ENCODE measurements at places on chromosomes 3 and 15.

- no peak for DNase-seq
Measured at GRCh38 chr3:30526031-30526430, 80.4 kb upstream of the TGFBR2 start.

GRCh38 chr15:70587896-70588567, 175.3 kb downstream of the UACA start:
- DNase-seq: no peak

- DNase-seq: no peak
Measured at GRCh38 chr3:196636369-196637349, 2.8 kb upstream of the NRROS start.

- no peak for DNase-seq
Measured at GRCh38 chr15:42137461-42138261, 18.8 kb downstream of the PLA2G4F start.

- DNase-seq: no peak
Measured at GRCh38 chr3:186021673-186022362, 84.0 kb upstream of the TRA2B start.

DNA sequence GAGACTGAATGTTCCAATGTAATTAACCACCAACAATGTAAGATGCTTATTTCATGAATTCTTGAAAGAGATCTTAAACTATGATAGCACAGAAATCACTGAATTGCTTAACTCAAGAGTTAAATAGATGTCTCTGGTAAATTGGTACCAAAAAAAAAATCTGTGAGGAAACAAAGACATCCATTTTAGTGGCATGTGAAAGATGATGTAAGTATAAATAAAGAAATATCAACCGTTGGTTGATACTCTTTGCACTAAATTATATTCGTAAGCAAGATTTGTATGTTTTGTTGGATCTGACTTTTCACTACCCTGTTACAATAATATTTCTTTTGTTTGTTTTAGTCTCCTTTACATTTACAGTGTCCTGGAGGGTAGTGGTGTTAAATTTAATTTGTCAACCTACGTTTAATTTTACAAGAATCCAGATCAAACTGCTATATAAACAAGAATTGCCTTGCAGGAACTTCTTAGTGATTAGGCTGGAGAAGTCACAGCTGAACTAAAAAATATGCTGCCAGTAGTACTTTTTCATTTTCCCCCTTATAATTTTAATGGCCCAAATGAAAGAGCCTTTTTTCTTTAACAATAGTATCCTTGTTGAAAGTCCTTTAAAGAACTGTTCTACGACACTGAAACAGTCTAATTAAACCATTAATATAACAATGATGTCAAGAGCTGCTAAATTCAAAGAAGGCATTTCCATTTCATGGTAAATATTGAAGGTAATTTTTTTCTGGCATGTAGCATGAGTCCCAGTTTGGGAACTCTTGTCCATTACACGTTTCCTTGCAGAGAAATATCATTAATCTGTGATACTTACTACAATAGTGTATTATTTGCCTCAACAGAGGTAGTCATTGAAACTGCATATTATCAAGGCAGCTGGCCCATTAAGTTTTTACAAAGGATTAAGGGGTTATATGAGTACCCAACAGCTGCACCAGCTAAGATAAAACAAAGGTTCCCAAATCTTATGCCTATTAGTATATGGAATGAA, 109.6 kb upstream of the PHLDB2 start:
- no peak for DNase-seq

DNA sequence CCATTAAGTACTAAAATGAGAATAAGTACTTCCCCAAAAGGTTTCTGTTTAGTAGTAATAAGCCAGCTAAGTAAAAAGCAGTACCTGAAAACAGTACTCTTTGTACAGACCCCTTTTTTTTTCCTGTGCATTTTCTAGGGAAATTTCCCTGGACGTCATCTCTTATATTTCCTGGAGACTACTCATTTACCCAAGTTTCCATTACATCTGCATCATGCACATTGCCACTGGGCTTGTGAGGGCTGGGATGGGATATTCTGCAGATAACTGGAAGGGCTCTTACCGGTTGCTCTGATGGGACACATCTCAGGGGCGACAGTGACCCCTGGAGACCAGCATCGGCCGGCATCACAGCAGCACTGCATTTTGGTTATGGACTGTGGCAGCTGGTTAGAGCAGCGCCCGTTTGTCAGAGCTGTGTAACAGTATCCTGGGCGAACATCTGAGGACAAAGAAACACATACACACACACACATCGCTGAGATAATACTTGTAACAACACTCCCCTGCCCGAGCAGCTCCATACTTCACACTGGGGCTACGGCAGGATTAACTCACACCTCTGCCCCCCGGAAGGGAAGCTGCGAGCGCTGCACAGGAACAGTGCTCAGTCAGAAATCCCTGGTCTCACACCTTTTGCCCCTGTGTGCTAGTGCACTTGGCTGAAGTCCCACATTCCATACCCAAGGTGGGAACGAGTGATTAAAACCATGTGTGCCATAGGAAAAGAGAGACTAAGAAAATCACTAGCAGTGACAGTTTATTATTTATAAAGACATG, 124.9 kb downstream of the FBN1 start:
- DNase-seq: no peak

- no peak for DNase-seq
Measured at GRCh38 chr15:74132681-74133651, 2.6 kb downstream of the ISLR2 start.

DNA sequence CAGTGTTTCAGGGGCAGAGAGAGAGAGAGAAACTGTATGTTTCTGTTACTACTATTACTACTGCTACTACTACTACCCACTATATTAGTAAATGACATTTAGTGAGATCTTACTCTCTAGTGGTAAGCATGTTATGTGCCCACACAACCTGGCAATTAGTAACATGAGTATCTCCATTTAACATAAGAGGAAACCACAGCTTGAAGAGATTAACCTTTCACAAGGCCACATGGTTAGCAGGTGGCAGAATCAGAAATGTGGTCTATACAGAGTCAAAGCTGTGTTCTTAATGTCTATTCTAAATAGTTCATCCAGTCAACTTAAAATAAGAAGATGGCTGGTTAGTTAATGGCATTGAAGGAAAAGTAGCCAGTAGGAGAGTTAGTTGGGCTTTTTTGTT, 961.6 kb downstream of the MCTP2 start:
- DNase-seq: no peak

- DNase-seq: no peak
Measured at GRCh38 chr3:119219069-119219468, 21.6 kb downstream of the B4GALT4 start.

DNA sequence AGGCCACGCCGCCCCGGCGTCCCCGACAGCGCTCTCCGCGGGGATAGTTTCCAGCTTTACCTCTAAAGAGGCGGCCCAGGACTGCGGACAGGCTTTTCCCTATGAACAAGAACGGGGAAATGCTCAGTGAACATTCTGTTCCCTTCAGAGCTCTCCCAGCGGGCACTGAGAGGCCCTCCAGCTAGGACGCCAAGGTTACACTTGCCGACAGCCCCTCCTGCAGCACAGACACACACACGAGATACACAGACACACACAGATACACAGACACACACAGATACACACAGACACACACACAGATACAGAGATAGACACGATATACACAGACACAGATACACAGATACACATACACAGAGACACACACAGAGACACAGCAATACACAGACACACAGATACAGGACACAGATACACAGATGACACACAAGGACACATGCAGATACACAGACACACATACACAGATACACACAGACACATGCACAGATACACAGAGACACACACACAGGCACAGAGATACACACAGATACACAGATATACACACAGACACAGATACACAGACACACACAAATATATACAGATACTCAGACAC, 533 bp upstream of the OCA2 start:
- no peak for DNase-seq

DNA sequence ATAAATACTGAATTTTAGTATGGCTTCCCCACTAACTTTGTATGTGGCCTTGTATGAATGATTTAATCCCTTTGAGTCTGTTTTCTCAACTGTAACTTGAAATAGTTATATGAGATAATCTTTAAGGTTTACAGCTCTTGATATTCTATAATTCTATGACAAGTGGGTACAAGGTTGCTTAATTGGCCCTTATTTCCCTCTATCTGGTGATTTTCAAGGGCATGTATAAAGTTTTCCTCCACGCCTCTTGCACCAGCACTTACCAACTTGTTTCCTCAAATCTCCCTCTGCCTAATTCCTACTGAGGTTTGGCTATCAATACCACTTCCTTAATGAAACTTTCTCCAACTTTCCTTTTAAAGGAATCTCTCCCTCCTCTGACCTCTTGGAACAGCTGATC, 112.9 kb downstream of the ISL2 start:
- no peak for DNase-seq

- peak; percentile 44 for DNase-seq
Measured at GRCh38 chr3:82229397-82229796, 468.0 kb upstream of the GBE1 start.

GRCh38 chr15:67101911-67102598, 36.7 kb downstream of the SMAD3 start:
- peak; percentile 97 for DNase-seq

GRCh38 chr3:177647876-177648275, 450.6 kb upstream of the TBL1XR1 start:
- DNase-seq: no peak

- no peak for DNase-seq
Measured at GRCh38 chr3:46469680-46470357, 5.1 kb upstream of the LTF start.

DNA sequence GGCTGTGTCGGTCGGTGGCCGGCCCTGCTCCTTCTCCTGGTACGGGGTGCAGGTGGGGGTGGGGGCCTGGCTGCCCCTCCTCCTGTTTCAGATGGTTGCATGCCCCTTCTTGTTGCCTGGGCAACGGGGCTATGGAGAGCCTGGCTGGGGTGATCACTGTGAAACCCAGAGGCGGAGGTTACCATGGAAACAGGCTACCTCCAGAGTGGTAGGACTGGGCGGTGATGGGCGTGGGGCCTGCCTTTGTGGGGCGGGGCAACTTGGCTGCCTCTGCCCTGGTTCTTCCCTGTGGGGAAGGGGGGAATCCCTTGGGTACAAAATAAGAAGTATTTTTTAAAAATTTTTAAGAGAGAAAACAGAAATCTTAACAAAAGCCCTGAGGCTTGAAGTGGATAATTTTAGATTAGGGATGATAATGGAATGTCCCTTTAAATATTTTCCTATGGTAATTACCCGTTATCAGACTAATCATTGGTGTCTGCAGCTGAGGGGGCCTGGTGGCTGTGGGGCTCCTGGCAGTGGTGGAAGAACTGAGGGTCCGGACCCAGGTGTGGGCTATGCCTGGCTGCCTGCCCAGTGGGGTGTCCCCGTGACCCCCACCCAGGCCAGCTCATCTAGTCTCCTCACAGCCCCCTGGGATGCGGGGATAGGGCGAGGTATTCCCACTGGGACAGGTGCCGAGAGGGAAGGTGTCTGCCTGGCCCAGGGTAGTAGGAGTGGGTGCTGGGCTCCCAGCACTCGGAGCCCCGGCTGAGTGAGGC, 32.5 kb downstream of the PLXNA1 start:
- peak; percentile 44 for DNase-seq

GRCh38 chr3:127675651-127676391, 3.1 kb downstream of the ABTB1 start:
- DNase-seq: no peak

GRCh38 chr3:17336291-17336690, 406.1 kb downstream of the TBC1D5 start:
- DNase-seq: no peak

GRCh38 chr3:13715961-13716360, 163.9 kb downstream of the WNT7A start:
- DNase-seq: no peak

- peak; percentile 69 for DNase-seq
Measured at GRCh38 chr3:15804553-15805095, 6.8 kb upstream of the ANKRD28 start.

- DNase-seq: no peak
Measured at GRCh38 chr3:64530434-64531049, 157.3 kb downstream of the ADAMTS9 start.

DNA sequence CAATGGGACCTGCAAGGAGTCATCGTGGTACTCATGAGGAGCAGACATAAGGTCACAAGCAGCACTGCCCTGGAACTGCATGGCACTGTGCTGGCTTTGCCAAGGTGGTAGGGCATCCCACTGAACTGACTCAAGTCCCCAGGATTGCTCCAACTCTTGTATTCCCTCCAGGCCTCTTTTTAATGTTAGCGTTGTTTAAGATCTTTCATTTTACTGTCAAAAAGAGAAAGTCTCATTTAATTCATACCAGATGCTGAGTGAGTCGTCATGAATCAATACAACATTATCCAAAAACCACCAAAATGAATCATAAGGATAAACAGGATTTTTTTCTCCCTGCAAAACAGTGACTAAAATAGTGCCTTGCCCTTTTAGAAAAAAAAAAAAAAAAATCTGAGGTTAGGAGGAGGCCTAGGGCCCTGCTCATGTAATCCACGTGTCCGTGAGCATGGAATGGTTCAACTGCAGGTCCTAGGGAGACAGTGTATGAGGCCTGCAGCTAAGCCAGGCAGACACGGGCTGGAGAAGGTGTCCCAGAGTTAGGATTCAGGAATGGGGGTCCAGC, 36.7 kb upstream of the BLM start:
- no peak for DNase-seq

DNA sequence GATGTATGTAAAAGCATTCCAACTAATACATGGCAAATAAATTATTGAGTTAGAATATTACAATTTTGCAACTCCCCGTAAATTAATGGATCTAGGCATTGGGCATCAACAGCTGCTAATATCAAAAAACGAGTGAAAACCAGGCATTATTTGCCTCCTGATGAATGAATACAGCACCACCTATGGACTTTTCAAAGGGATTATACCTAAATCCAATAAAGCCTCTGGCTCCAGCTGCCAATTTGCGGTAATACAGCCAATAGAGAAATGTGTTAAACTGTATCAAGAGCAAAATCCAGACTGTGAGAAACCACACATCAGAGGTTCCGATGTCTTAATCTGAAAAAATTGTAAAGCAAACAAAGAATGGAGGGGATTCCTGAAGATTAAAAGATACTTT, 16.3 kb upstream of the A4GNT start:
- no peak for DNase-seq

- no peak for DNase-seq
Measured at GRCh38 chr3:129502641-129503408, 25.6 kb upstream of the RHO start.
